ENCODE measurements at places on chromosomes 6 and 20.

DNA sequence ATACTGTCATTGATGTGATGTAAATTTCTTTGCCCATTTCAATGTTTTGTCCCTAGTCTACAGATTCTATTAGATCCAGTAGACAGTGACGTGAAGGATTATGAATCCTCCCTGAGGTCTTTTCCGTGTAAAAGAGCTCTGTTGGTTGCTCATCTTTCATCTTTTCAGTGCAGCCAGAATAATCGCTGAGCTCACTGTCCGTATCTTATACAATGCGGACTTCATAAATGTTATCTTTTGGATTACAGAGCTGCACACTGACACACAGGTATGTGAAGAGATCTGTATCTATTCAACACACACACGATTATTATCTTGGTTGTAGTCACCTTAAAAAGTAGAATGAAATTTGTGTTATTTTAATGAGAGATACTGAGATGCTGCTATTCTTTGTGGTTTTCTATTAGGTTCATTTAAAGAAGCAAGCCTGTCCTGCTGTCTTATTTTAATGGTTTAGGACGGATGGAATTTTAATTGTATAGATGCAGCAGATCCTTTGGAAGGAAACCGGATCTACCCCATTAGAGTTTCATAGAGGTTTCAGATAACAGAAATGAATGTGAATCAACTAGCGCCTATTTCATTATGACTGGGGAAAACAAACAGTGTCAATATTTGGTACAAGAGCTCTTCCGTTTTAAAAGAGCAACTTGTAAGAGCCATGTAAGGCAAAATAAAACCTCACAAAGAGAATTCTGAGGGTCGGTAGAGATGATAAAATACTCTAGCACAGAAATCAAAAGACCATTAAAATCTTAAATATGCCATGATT is 79.4 kb downstream of the BMP6 start:
- no peak for DNase-seq

GRCh38 chr20:57895161-57895855 is 185.5 kb upstream of the PMEPA1 start:
- DNase-seq: no peak

GRCh38 chr6:157329829-157330228 is 6.5 kb upstream of the TMEM242 start:
- no peak for DNase-seq

GRCh38 chr6:42369568-42369967 is 82.2 kb downstream of the TRERF1 start:
- no peak for DNase-seq

DNA sequence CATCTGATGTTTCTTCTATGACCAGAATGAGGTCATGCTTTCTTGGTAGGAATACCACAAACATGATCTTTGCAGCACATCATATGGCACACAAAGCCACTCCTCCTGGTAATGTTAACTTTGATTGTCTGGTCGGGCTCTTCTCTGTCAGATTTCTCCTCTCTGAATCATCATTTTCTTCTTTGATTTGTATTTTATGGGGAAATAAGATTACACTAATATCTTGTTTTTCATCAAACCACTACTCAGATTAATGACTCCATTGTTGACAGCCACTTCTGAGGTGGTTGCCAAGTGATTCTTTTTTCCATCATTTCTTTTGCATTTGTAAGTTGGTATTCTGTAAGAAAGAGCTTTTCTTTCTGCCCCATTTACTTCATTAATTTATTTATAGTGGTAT is 29.5 kb downstream of the TRMT11 start:
- no peak for DNase-seq

DNA sequence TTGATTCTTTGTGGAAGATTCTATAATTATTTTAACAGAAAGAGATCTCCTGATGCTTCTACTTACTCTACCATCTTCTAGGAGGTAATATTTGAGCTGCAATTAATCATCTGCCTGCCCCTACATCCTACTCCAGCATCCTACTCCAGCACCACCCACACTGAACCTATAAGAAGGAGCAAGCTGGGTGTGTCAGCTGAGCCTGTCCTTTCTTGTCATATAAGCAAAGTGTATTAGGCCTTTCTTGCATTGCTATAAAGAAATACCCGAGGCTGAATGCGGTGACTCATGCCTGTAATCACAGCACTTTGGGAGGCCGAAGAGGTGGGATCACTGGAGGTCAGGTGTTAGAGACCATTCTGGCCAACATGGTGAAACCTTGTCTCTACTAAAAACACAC is 84.2 kb upstream of the ARG1 start:
- no peak for DNase-seq
